ENCODE measurements at places on chromosomes 5 and 9. TPM values are rescaled to one million over a fixed set of nuclear protein-coding genes. Genes with fewer than 3 reads are reported as not detected.

ARL15 gene
- polyA plus RNA-seq: 41.5 TPM

DNA sequence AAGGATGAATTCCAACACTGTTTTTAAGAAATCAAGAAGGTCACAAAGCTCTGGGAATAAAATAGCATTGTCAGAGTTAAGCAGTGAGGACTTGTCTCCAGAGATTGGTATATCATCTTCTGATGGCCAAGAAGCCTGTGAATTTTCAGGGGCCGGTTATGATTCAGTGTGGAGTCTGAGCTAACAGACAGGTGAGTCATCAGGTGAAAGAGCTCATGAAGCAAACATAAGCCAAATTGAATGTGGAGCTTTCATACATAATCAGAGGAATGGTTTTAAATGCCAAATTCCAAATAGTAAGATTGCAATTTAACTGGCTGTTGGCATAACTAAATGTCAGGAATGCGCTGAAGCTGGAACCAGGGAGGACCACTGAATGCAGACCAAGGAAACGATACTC lies 494.2 kb downstream of the MTRR start:
- no peak for DNase-seq

GRCh38 chr5:170135796-170136490 lies 30.2 kb downstream of the FOXI1 start:
- no peak for DNase-seq

DNA sequence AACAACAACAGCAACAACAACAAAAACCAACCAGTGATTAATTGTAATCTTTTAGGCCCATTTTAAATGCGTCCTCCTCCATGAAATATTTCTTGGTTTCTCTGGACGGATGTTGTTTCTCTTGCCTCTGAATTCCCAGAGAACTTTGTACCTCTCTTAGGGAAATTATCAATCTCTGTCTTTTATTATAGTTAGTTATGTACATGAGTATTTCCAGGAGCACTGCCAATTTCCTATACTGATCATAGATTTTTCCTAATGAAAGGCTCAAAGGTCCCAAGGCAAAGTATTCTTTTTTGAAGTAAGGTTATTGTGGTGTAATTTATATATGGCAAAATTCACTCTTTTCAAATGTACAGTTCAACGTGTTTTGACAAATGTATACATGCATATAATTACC lies 20.4 kb upstream of the PALM2AKAP2 start:
- no peak for DNase-seq

LEAP2 gene
- 12.3 TPM for polyA plus RNA-seq

DNA sequence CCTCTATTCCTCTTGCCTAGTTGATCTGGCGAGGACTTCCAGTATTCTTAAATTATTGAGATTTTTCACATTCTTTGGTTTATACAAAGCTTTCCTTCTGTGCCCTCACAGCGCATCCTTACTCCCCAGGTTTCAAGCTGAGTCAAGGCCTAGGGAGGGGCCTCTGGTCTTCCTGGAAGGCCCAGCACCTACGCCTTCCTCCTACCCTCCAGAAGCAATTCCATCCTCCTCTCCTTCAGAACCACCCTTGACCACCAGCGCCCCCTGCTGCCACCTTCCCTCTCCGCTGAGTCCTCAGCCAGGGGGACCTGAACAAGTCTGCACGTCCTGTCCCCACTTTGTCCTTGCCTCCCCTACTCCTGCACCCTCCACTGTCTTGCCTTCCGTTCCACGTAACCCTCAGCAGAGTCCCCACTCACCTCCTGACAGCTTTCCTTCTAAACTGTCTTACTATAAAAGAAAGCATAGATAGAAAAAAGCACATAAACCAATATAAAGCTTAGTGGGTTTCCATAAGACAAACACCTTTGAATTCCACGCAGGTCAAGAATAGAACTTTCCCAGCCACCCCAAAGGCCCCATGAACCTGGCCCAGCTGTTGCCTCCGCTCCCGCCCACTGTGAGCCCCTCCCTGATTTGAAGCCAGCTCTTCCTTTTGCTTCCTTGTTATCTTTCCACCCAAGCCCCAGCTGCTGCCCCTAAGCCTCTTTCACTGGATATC lies 63.0 kb upstream of the CTSL start:
- DNase-seq: peak; percentile 44

DMRT1 gene
- not detected for polyA plus RNA-seq

- DNase-seq: no peak
Measured at GRCh38 chr5:127441799-127442484, 75.5 kb upstream of the PRRC1 start.

DNA sequence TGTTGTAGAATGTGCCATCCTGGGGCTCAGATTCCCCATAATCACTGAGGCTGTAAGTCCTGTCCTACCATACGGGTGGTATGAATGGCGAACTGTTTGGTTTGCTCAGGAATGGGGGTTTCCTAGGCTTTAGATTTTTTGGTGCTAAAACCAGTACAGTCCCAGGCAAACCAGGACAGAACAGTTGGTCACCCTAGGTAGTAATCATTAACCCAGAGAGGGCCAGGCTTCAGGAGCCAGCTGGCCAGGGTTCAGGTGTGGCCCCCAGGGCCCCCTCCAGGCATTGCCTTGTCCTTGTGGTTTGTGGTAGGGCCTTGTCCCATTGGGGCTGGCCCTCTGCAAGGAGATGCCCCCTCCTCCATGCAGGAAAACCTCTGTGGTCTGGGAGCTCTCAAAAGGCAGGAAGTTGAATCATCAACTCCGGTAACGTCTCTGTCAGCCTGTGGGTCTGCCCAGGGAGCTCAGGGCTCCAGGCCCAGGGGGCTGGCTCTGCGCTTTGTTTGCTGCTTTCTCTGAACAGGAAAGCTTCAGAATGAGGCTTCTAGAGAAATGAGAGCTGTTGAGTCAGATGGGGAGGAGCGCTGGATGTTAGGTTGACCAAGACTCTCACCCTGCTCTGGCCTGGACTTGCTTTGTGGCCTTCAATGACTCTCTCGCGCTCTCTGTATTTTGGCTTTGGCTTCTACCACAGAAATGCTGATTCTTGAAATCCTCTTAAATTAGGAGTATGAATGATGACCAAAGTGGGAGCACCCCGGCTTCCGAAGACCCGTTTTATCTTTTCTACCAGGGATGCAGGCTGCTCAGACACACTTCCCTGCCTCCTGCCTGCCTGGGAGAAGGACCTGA lies 22.2 kb upstream of the JADE2 start:
- peak; percentile 77 for DNase-seq

GRCh38 chr5:136054142-136055019 lies 25.6 kb downstream of the TGFBI start:
- peak; percentile 22 for DNase-seq

- DNase-seq: no peak
Measured at GRCh38 chr5:109479260-109479860, 69.6 kb upstream of the PJA2 start.

PRELID2 gene
- 29.0 TPM for polyA plus RNA-seq

GRCh38 chr9:76725885-76726284 lies 38.4 kb upstream of the PCA3 start:
- no peak for DNase-seq

DNA sequence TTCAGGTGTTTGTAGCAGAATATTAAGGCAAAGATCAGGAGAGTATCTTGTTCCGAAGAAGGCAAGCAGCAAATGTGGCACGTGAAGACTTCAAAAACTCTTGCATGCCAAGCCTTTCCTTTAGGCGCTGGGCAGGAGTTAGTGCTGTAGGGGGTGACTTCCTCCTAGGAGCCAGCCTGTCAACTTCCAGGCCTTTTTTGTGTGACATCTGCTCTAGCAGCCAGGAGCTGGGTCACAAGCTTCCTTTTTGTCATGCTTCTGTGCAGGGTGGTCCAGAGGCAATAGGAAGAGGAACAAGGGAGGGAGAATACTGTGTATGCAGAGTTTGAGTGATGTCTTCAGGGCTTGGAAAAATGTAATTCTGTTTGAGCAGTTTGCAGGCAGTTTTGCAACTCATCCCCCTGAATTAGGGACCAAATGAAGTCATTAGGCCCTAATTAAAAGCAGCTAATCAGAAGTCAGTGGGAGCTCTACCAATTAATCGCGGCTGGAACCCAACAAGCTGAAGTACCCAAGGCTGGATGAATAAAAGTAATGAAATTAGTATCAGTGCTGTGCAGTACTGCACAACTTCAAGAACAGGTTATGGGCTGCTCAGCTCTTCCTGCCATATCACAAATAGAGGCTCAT lies 53.5 kb downstream of the TLR4 start:
- no peak for DNase-seq

PRSS3 gene
- 97.9 TPM for polyA plus RNA-seq

VAV2 gene
- polyA plus RNA-seq: 48.4 TPM

GRCh38 chr9:116959809-116960208 lies 272.7 kb downstream of the TRIM32 start:
- peak; percentile 9 for DNase-seq

F12 gene
- polyA plus RNA-seq: 1.0 TPM

CDKN2A gene
- polyA plus RNA-seq: 0.15 TPM

- no peak for DNase-seq
Measured at GRCh38 chr5:128644863-128645262, 106.8 kb upstream of the FBN2 start.

- no peak for DNase-seq
Measured at GRCh38 chr5:10885026-10885425, 124.0 kb upstream of the DAP start.

C5orf52 gene
- 0.87 TPM for polyA plus RNA-seq

SPINK4 gene
- polyA plus RNA-seq: 82.4 TPM

ENTPD2 gene
- 9.9 TPM for polyA plus RNA-seq

SLF1 gene
- 9.5 TPM for polyA plus RNA-seq

GRCh38 chr5:58150926-58151325 lies 309.0 kb downstream of the PLK2 start:
- DNase-seq: no peak

- no peak for DNase-seq
Measured at GRCh38 chr5:117812861-117813260, 1175.5 kb downstream of the DTWD2 start.

DNA sequence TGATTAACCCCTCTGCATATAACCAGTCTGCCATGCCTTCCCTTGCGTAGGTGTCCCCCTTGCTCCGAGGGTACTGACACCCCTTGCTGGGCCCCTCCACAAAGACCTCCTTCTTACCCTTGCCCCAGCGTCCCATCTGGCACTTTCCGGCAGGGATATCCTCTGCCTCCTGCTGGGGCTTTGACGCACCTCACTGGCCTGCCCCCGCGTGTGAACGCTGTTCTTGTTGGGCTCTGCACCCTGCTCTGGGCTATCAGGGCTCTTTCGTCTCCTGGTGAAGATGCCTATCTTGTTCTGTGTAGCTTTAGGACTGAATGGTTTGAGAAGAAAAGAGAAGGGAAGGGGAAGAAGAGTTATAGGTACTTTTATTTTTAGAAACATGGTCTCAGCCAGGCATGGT lies 53.0 kb downstream of the SUB1 start:
- DNase-seq: no peak

CCDC152 gene
- 30.3 TPM for polyA plus RNA-seq

- DNase-seq: no peak
Measured at GRCh38 chr5:37893434-37894134, 53.7 kb upstream of the GDNF start.

SLC4A9 gene
- polyA plus RNA-seq: 0.22 TPM

ROPN1L gene
- polyA plus RNA-seq: 0.30 TPM

DNA sequence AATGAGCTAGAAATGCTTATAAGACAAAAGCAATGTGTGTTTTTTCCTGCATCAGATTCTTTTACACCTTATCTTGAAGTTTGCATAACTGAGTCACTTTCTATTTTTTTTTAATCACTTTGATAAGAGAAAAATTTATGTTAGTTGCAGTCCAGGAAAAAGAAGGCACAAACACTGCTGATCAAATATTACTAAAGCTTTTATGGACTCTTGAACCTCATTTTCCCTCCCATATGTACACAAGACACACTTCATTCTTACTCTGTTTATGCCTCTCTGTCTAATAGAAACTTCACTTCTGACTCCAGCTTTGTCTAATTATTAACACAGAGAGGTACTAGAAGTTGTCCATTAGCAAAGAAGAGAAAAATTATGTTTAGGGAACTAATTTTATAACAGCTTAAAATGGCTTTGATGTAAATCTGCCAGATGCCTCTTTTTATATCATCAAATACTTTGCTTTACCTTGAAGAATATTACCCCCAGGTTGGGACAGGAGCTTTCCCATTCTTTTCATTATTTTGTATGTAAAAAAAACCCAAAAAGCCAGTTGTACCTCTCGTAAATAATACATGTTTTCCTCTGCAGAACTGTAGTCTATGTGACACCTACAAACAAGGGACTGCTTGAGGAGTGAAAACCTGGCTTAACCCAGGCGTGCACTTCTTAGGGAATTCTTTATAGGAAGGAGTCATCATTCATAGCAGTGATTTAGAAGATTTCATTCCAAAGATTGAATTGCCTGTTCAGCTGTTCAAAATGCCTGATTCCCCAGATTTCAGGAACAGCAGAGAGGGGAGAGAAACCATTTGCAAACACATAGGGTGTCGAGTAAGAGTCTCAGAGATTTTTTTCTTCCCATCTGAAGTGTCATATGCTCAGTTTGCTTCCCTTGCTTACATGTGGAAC lies 72.6 kb downstream of the DAPK1 start:
- peak; percentile 77 for DNase-seq

- DNase-seq: no peak
Measured at GRCh38 chr5:675871-676698, 17.1 kb downstream of the TPPP start.

DNA sequence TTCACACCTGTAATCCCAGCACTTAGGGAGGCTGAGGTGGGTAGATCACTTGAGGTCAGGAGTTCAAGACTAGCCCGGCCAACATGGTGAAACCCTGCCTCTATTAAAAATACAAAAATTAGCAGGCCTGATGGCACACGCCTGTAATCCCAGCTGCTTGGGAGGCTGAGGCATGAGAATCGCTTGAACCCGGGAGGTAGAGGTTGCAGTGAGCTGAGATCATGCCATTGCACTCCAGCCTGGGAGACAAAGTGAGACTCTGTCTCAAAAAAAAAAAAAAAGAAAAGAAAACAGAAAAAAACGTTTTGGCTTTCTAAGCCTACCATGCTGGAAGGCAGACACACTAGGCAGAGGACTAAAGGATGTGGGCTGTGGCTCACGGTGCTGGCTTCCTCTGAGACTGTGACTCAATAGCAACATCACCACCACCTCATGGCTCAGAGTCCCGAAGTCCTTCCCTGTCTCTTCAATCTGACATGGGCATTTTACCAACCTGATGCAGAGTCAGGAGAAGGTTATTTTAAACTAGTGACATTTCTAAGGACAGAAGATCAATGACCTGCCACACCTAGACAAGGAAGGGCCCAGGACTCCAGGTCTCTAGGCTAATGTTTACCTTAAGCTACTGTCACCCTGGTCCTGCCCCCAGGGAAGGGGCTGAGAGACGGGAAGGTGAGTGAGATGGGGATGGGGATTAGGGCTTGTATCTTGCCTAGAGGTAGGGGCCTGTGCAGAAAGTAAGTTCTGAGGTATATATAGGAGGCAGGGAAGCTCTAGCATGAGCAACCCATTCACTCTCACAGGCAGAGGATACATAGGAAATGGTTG lies 3.7 kb downstream of the ECSCR start:
- DNase-seq: peak; percentile 49

PRDM9 gene
- polyA plus RNA-seq: not detected

DNA sequence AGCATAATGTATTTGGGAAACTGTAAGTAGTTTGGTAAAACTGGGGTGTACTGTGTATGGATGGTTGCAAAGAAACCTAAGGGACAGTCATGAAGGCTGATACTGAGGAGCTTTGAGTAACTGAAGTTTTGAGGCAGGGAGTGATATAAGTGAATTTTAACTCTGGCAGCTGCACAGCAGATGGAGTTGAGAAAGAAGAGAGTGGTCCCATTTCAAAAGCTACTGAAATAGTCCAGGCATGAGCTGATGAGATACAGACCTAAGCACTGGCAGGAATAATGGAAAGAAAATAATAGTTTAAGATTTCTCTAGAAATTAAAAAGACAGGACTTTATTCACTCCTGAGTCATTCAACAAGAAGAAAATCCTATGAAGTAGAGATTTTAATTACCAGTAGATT lies 232.0 kb downstream of the CHSY3 start:
- DNase-seq: no peak

BARHL1 gene
- 0.01 TPM for polyA plus RNA-seq

GRCh38 chr9:128020692-128021091 lies 39.9 kb upstream of the EEIG1 start:
- no peak for DNase-seq

Data from large intestine (tissue), 12 donors.